ENCODE measurements at places on chromosomes 3 and 15. TPM values are rescaled to one million over a fixed set of nuclear protein-coding genes. Genes with fewer than 3 reads are reported as not detected.

Gene SCN11A
- total RNA-seq, result under 0.01 TPM

Gene CP
- 0.33 TPM for total RNA-seq

Gene SPSB4
- not detected for total RNA-seq

Gene AP3B2
- 0.15 TPM for total RNA-seq

Gene GOLGA6L9
- 1.6 TPM for total RNA-seq

Gene GOLGA6A
- total RNA-seq, result not detected

Gene EHHADH
- 9.2 TPM for total RNA-seq

Gene CCDC33
- total RNA-seq, result not detected

Data from smooth muscle cell of trachea (primary cell).